ENCODE measurements at places on chromosomes 4 and X.
A peak's percentile ranks its signal among the peaks of the same experiment; 100 is the strongest.

- DNase-seq = no peak
Measured at GRCh38 chr4:168522356-168522755, 25.5 kb downstream of the PALLD start.

- DNase-seq = peak; percentile 17
Measured at GRCh38 chr4:96677499-96677898, 837.6 kb downstream of the PDHA2 start.

GRCh38 chr4:151957153-151957552 lies 196.3 kb upstream of the GATB start:
- no peak for DNase-seq

GRCh38 chr4:80035336-80035735 lies 37.7 kb downstream of the ANTXR2 start:
- peak; percentile 43 for DNase-seq

DNA sequence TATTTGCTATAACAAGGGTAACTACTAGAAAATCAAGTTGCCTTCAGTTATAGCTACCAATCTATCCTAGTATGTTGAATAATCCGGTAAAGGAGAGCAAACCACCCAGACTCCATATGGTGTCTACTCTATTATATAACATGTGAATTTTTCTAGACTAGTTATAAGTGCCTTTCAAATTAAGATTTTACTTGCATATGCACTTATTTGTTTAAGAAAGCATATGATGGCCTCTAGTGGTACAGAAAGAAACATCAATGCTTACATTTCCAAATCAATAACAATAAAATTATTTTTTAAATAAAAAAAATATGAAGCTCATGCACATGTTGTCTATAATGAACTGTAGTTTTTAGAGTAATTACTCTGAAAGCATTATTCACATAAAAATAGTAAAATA lies 1516.4 kb upstream of the PABPC4L start:
- peak; percentile 8 for DNase-seq

DNA sequence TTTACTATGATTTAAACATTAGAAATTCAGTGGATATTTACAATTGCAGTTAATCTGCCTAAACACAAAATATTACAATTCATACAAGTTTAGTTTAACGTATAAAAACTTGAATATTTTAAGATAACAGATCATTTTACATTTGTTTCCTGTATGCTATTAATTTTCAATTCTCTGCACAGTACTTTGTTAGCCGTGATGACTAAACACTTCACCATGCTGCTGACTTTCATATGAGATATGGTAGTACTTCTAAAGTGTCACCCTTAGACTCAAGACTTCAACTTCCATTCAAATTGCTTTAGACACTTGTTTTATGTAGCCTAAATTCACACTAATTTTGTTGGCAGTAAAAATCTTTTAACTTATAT lies 1646.4 kb upstream of the ADGRL3 start:
- no peak for DNase-seq

- no peak for DNase-seq
Measured at GRCh38 chrX:129945131-129945530, 37.3 kb upstream of the BCORL1 start.

- no peak for DNase-seq
Measured at GRCh38 chr4:102642631-102643298, 118.0 kb downstream of the MANBA start.

DNA sequence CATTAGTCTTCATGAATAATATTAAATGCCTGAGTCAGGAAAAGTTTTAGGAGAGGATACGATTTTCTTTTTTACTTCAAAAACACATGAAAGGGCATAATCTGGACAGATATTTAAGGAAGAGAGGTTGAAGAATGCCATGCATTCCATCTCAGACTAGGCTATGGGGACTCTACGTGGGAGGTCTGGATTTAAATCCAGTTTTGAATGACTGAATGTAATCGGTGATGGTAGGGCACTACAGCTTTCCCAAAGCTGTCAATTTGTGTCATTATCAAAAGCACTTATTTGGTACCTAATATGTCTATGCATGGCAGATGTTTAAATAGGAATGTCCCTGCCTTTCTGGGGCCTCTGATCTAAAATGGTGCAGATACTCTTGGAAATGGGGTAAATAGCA lies 59.3 kb upstream of the RPL34 start:
- no peak for DNase-seq

DNA sequence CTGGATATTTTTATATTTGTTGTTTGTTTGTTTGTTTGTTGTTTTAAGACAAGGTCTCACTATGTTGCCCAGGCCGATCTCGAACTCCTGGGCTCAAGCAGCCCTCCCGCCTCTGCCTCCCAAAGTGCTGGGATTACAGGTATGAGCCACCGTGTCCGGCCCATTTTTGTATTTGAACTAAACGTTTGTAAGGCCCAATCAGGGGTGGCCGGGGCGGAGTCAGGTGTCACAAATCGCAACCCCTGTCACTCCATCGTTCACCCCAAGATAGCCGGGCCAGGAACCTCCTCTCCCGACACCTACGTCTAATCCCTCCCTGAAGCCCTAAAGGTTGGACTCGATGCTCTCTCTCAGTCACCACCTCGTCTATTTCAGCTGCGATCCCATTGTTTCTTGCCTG lies 722 bp upstream of the EFHC2 start:
- peak; percentile 15 for DNase-seq

- DNase-seq = no peak
Measured at GRCh38 chr4:89582756-89583505, 254.0 kb downstream of the SNCA start.

GRCh38 chr4:38678078-38678477 lies 14.1 kb downstream of the KLF3 start:
- DNase-seq = no peak

- DNase-seq = no peak
Measured at GRCh38 chrX:102866981-102867656, 70.0 kb upstream of the RAB40AL start.

DNA sequence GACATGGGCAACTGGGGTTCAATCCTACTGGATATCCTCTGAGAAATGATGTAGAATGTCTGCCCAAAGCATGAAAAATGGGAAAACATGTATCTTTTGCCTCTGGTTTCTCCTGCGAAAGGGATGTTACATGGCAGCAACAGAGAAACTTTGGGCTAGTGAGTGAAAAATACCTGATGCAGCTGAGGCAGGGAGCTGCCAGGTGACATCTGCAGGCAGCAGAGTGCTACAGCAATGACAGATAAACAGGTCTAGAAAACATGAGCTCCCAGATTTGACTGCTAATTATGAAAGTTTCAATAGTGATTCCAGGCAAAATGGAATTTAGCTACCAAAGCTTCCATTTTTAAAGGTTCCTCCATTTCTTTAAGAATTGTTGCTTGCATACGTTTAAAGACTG lies 4.8 kb upstream of the CXCL1 start:
- peak; percentile 39 for DNase-seq

GRCh38 chr4:95869961-95870500 lies 30.1 kb downstream of the PDHA2 start:
- peak; percentile 5 for DNase-seq

- no peak for DNase-seq
Measured at GRCh38 chrX:7330971-7331746, 183.2 kb upstream of the PUDP start.

GRCh38 chrX:69133921-69134542 lies 31.2 kb downstream of the PJA1 start:
- no peak for DNase-seq

DNA sequence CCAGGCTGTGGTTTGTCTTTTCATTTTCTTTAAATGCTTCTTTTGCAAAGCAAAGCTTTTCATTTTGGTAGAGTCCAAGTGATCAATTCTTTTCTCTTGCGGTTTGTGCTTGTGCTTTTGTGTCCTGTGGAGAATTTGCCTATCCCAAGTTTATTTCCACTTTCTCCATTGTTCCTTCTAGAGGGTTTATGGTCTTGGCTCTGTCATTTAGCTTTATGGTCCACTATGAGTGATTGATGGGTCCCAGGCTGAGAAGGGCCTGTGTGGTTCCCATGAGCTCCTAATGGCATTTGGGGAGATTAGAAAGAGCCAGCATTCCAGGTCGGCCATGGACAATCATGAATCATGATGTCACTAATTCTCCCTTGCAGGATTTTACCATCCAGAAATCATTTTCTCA lies 86.5 kb downstream of the CPZ start:
- no peak for DNase-seq

DNA sequence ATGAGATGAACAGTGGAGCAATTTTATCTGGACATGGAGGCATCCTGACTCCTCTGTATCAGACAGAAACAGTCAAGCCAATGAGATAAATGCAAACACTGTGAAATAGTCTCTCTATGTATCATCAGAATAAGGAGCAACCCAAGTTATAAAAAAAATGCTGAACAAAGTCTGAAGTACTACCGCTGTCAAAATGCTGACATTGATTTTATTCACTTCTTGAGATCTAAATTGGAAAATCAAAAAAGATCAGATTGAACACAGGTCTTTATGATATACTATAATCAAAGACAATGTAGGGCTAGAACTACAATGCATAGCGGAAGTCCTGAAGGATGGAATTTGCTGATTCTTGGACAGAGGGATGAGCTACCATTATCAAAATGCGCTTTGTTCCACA lies 76.1 kb downstream of the FTHL17 start:
- no peak for DNase-seq

Data from Kasumi-1 (cell line).